Amygdala (tissue), 56 donors: ENCODE measurements at places on chromosomes 7 and 10.
A peak's percentile ranks its signal among the peaks of the same experiment; 100 is the strongest.

DNA sequence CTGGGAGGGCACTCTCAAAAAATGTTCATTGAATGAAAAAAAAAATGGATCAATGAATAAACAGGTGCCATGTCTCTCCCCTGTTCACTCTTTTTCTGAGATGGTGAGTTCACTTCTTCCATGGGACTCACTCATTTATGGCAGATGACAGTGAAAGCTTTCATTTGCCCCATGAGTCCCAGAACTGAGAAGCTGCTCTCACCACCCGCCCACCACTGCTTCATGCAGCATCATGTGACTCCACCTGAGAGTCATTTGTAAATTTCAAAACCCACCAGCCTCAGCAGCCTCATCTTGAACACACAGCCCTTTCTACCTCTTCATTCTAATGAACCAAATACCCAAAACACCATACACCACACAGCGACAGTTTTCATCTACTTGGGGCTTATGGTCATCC lies 64.9 kb downstream of the SCRN1 start:
- DNase-seq, result no peak

DNA sequence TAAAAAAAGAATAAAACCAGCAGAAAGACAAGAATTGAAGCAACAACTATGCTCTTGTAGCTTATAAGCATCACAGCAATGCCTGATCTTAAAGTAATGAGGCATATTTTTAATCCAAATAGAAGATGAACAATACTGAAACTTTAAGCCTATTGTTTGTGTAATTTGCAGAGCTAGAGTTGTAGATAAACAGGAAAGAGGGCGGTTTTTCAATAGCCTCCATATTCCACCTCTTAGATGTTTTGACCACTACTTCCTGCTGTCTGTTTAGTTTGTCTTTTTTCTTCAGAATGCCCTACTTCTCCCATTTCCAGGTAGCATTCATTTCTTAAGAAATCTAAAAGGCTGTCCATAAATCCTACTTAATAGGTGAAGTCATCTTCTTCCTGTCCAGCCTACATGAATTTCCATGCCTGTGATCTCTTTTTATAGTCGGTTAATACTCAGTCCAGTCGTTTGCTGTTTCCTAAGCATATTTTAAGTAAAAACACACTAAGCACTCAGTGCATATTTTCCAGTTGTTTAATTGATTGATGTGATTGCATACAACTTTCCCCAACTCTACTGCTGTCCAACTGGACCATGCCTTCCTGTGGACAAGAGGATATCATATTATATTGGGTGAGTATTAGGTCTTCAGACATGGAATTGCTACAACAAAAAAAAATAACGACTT lies 308.1 kb downstream of the TFEC start:
- DNase-seq, result no peak

GRCh38 chr7:140326116-140326928 lies 72.0 kb downstream of the SLC37A3 start:
- DNase-seq, result peak; percentile 69

GRCh38 chr10:102657451-102657850 lies 13.2 kb downstream of the TRIM8 start:
- DNase-seq, result no peak

DNA sequence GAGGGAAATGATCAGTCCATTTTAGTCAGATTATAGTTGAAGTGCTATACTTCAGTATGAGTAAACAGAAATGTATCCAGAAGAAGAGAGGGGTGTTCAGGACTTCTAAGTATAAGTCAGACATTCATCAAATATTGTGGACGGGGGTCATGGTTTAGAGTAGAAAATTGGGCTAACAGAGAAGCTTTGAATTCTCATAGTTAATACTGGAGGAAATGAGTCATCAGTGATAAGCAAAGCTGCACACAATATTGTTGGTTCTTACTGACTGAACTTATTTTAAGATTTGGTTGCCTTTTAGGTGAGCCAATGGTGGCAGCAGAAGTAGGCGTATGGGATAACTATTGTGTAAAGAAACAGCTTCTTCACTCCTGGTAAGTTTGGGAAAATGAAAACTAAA lies 1.7 kb upstream of the SUMF2 start:
- no peak for DNase-seq

DNA sequence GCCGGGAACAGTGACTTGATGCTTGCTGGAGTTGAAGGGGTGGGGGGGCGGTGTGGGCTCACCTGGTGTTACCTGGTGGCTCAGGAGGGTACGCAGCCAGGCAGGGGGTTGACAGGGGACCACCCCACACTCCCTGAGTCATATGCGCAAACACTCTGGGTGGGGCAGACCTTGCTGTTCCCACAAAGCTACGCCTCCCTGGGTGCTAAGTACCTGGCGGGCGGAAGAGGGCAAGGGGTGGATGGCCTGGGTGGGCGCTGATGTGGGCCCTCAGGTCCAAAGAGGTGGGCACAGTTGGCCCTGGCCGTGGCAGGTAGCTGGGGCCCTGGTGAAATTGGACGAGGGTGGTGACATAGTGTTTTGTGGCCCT lies 13.9 kb downstream of the STX1A start:
- no peak for DNase-seq

- no peak for DNase-seq
Measured at GRCh38 chr10:132649651-132650360, 112.2 kb downstream of the INPP5A start.

DNA sequence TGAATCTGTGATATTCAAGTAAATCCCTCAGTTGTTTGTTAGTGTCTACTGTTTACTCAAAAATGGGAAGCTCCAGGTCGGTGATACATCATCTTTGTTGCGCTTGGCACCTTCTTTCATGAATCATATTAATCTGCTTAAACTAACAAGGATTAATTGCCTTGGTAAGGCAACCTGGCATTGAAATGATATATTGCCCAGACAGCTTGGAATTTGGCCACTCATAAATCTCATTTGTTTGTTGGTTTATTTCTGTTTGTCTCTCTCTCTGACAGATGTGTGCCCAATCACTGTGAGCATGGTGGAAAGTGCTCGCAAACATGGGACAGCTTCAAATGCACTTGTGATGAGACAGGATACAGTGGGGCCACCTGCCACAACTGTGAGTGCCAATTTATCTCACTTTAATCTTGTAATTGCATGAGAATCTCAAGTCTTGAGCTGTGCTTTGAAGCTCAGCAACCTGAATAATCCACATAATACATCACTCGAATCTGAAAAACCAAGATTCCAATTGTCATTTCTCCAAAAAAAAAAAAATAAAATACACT lies 1104.8 kb upstream of the C7orf33 start:
- no peak for DNase-seq

DNA sequence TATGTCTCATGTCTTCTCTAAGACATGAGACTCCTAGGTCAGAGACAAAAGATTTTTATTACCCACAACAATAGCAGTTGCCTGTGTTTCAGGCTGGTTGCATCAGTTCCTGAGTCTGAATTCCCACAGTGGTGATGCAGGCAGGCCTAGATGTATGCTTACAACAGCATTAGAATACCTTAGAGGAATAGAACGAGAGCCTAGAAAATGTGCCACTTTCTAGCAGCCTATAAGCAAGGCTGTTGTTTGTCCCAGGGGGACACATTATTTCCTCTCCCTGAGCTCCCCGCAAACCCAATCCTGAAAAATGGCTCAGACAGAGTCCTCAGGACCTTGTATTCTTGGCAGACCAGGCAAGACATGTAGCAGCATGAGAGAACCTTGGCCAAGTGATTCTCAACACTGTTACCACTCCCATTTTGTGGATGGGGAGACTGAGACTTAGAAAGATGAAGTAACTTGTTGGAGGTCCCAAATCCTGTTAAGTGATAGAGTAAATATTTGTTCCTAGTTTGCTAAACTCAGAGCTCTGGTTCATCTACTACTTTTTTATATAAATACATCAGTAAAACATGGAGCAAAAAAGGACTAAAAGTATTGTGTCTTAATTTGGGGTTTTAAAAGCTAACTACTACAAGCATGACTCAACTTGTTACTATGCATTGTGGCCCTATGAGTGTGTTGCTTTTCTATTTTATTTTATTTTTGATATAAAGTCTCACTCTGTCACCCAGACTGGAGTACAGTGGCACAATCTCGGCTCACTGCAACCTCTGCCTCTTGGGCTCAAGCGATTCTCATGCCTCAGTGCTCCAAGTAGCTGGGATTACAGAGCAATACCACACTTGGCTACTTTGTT lies 14.2 kb downstream of the VTI1A start:
- no peak for DNase-seq

DNA sequence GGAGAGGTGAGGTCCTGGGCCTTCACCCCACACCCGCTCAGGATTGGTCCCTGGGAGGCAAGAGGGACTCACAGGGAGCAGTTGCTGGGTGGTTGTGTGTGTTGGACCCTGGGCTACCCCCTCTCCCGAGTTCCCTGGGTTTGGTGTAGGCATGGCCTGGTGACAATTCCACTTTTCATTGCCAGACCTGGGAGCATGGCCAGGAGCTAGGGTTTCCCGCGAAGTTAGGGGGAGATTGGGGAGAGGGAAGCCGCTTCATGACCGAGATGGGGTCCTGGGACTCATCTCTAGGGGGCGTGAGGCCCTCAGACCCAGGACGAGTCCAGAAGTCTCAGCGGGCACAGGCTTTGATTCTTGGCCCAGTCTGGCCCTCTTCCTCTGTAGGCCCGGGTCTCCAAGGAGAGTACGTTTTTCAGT lies 606 bp downstream of the PALD1 start:
- DNase-seq, result no peak

- DNase-seq, result no peak
Measured at GRCh38 chr10:113015201-113015600, 65.2 kb downstream of the TCF7L2 start.

GRCh38 chr10:74991435-74991834 lies 120.0 kb upstream of the SAMD8 start:
- DNase-seq, result no peak

DNA sequence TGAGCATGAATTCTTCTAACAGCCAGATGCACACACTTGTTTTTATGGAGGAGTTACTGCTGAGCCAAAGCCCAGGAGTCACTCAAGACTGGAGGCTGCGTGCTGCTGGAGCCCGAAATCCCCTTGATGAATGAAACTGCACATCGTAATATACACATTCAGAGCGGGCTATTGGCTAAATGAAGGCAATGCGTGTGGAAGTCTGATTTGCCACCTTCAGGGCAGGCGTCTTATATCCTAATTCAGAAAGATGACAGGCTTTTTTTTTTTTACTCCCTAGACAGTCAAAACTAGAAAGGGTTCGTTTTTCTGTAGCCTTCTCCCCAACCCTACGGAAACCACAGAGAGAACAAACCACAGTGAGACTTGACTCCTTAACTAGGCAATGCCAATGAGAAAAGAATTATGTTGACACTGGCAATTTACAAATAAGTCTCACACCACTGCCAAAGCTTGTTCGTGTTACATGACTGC lies 227.2 kb upstream of the KLF14 start:
- no peak for DNase-seq
